ENCODE measurements at places on chromosomes 1 and 21.

DNA sequence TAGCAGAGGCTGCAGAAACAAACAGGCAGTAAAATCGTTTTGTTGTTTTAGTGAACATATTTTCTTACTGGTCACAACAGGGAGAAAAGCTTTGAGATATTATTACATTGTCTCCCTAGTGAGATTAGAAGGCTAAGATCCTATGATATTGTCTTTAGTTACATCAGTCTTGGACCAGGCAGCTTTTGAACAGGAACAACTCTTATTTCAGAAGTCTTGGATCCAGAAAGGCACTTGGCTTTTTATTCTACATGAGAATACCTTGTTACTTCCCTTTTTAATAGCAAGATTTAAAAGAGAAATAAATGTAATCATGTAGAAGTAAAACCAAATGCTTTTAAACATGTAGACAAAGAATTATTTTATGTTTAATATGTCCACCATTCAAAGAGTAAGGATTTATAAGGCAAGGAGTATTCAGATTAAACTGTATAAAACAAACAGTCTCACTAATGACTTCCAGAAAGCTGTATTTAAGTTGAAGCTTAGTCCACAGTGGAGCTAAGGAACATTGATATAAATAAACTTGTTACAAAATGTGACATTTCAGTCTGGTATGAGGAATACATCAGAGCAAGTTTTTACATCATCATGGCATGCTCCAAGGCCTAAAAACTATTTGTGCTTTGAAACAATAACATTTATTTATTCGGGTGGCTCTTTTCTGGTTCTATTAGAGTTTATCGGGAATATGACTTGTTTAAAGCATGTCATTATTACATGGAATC lies 72.2 kb downstream of the PHTF1 start:
- no peak for DNase-seq

DNA sequence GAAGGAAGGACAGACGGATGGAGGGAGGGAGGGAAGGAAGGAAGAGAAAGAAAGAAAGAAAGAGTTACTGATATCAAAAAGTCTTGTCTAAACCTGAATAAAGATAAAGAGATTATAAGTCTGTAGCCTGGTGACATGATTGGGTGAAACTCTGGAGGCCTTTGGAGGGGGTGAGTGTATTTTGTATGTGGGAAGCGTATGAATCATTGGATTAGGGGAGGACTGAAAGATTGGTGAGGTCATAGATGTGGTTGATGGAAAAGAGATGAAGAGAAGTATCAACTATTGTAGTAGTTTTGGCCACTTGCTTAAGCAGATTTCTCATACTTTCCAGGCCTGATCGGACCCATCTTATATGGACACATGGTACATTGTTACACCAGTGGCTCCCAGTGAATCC lies 11.5 kb upstream of the KCNJ6 start:
- no peak for DNase-seq

DNA sequence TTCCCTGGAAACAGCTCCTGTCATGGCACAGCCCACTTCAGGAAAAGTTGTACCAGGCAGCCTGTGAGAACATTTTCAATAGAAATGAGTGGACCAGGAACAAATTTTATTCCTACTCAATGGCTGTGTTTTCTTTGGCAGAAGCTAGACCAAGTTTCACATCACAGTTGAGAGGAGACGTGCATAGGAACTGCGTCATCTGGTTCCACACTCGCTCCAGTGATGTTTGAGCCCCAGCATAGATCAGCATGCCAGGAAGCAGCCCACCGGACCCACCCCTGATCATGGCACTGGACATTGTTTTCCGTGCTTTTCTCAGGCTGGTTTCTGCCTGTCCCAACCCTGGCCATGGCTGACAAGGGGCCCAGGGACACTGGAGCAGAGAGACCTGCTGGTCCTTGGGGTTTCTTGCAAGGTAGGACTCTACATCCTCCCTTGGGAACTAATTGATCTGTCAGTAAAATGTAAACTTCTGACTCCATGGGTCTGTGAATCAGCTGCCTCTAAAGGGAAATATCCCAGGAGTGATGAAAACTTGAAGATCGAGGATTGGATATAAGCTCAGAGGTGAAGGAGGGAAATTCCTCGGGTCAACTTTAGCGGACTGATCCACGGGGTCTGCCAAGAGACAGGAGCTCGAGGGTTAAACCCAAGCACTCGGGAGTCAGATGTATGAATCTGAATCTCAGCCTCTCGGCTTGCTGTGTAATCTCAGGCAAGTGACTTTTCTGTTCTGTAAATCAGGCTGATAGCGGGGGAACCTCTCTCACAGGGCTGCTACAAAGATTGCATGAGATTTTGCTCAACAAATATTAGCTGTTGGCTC lies 35.7 kb downstream of the NEK2 start:
- DNase-seq: no peak

DNA sequence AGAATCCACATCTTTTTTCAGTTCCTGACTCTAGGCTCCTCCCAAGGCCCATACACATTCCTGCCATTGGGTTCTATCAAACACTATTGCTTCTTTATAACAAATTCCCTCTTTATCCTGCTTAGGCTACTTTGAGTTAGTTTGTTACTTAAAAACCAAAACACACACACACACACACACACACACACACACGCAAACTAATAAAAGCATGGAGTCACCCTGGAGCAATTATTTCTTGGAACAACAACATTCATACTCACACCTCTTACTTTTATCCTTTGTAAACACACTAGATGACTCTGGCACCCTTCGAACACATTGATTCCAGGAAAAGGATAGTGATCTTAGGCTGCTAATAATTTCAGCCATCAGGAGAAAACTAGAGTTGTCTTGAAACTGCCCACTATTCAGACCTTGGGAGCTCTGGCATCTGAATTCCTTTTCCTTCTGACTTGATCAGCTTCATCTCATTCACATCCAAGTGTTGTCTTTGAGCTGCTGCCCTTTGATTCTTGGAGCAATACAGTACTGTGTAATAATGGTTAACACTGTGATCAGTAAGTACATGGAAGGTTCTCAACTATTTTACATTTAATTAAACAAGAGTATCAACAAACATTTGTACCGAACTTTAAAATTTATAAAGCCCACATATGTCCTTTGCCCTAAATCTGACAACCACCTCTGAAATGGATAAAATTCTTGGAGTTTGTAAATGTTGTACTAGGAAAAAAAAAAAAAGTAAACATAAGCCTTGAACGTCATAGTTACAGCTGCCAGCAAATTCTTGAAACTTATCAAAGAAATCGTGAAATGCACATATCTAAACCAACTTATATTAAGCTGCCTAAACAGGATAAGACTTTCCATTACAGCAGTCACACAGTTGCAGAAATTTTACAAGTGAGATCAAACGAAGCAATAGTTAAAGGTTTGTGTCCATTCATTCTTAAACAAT lies 2.8 kb upstream of the SEC22B start:
- DNase-seq: no peak

DNA sequence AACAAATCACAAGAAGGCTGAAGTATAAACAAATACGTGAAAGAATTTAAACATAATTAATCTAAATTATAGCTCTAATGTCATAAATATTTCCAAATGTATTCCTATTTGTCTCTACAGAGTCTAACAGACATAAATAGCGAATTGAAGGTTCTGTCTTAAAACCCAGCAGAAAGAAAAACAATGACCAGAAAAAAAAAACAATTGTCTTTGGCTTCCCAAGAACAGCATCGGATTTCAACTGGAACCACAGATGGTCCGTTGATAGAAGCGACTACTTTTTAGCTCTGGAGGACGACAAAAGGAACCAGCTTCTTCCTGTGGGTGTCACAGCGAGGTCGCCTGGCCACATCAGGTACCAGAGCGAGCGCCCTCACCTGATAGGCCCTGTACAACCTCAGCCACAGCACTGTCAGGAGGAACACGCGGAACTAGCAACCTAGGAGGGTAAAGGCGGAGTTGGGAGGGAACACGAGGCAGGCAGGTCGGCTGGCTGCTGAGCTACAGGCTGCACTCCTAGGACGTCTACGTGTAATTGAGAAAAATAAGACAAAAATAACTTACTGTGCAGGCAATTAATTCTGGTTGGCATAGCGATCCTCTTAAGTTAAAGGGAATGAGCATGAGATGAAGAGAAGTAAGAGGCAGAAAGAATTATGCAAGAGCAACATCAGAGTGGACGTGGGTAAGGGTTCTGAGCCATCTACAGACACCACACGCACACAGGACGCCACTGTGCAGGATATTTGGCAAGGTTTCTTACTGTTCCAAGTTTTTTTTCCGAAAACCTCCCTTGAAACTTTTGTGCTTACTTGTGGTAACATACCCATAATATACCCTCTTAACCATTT lies 16.7 kb upstream of the PRDM15 start:
- DNase-seq: peak; percentile 33

DNA sequence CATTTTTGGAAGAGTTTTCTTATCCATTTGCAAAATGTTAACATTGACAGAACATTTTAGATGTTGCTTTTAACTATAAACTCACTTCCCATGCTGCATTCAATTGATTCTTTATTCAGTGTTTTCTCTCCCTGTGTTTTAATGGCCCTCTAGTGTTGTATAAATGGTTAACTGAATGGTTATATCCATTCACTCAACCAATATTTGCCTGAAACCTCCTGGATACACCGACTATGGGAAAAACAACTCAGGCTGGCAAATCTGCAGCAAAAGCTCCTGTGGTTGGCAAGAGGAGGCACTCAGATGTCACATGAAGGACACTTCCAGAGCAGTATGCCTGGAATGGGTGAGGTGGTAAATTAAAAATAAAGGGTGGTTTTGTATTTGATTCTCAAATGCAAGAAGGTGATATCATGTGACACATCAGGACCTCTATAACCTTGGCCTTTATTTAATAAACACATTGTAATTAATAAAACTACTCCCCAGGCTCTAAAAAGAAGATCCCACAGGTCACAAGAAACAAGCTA lies 107.6 kb downstream of the BCAR3 start:
- no peak for DNase-seq

DNA sequence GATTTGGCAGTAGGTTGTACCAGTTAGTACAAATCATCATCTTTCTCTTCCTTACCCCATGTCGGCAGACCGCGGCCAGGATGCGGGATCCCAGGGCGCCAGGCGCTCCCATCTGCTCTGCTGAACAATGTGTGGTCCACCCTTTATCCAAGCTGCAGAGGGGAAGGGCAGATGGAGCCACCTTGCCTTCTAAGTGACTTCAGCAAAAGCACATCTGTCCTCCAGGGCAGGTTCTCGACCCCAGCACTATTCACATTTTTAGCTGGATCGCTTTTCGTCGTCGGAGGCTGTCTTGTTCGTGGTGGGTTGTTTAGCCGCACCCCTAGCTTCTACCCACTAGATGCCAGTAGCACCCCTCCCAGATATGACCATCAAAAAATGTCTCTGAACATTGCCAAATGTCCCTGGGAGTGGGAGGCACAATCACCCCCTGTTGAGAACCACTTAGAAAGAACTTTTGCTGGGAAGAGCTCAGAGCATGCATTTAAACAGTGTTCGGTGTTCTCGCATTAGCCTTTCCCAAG lies 58.1 kb upstream of the SIM2 start:
- DNase-seq: peak; percentile 24

- no peak for DNase-seq
These were observed 176.4 kb upstream of the KLHDC7A start for GRCh38 chr1:18304151-18304869.

DNA sequence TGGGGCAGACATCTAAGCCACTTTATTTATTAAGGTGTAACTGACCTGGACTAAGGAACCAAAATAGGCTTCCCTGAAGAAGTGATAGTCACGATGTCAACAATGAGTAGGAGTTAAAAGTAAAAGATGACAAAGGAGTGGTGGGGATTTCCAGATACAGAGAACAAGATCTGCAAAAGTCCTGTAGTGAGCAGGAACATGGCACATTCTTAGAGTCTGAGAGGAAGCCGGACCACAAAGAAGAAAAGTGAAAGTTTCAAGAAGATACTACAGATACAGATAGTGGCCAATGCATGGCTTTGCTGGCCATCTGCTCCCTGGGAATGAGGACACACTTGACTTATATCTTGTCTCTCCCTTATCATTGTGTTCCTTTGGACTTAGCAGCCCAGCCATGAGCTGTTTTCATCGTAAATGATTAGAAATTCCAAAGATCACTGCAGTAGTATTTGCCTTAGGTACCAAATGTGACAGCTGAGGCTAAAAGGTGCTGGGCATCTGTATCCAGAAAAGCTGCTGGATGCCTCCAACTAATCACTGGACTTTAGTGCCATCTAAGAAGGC lies 302.4 kb upstream of the NR5A2 start:
- DNase-seq: no peak
